KBM-7 (cell line): ENCODE measurements at places on chromosomes 3 and 15.

- DNase-seq = no peak
These were observed 29.1 kb downstream of the SSR3 start for GRCh38 chr3:156525808-156526207.

- peak; percentile 54 for DNase-seq
These were observed 16.8 kb downstream of the NOX5 start for GRCh38 chr15:69031013-69032001.

GRCh38 chr15:25693321-25694238, 169.5 kb downstream of the ATP10A start:
- peak; percentile 43 for DNase-seq

DNA sequence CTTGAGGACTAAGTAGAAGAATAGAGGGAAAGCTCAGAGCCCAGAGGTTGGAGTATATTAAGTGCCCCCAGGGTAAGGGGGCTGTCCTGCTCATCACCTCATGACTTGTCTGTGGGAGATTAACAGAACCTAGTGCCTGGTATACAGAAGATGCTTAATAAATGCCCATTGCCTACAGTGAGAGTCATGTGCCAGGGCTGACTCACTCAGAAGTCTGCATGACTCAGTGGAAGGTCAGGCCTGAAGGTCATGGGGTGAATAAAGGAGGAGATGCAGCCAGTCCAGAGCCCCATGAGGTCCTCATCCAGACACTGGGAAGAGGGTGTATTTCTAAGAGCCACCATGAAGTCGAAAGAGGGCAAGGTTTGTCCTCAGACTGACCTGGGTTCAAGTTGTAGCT, 62.5 kb upstream of the TLE3 start:
- no peak for DNase-seq

DNA sequence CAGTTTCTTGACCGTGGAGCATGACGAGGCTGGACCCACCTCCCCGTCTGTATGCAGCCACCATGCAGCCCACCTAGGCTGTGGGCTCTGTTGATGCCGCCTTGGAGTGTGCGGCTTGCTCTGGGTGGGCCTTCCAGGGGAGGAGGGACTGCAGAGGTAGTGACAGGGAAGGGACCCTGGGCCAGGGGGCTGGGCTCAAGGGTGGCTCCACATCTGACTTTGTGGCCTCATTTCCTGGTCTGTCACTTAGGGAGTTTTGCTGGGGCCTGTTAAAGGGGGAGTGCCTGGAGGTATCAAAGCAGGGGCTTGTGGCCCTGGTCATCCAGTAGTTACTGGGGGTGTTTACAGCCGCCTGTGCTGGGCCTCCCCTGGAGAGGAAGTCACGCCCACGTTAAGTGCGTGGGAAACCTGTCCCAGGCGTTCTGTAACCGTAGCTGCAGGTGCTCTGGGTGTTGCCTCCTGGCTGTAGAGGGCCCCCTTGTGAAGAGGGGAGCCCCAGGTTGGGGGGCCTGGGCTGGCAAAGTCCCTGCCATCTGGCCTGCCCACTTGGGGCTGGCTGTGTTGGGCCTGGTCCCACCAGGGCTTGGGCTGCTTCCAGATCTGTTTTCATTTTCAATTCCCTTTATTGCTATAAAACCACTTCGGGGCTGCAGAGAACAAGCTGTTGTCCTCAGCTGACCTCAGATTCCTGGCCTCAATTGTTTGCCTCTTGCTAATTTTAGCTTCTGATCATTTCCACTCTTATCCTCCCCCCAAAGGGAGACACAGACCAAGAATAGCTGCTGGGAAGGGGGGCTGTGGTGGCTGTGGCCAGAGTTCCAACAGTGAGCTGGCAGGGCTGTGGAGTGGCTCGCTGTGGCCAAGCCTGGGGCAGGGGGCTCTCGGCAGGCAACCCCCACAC, 26.5 kb downstream of the KLF13 start:
- peak; percentile 94 for DNase-seq

GRCh38 chr3:65955792-65956477, 82.8 kb downstream of the MAGI1 start:
- DNase-seq = no peak

DNA sequence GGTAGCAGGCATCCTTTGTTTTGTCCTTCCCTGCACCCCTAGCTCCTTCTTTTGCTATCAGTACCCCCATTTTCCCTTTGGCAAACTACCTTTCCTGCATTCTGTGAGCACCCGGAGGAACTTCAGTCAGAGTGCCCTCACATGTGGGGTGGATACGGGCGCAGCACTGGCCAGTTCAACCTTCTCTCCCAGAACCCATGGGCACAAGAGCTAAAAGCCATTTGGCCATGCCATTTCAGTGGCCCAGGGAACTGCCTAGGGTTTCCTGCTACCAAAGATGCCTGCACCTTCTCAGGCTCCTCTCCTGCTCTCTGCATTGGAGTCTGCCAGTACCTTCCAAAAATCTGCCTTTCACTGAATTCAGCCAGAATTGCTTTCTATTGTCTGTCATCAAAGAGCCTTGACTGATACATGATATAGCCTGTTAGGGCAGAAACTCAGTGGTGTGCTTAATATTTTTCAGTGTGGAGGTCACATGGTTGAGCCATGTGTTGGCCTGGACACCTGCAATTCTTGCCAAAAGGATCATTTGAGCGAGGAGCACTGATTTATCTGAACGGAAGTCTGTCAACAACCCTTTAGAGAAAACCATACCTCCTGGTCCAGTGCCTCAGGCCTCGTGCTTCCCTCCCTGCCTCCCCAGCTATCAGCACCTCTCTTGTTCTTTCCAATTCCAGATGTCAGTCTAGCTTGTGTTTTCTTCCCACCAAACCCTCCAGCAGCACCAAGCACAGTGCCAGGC, 27.0 kb upstream of the HHATL start:
- DNase-seq = no peak

GRCh38 chr15:80856809-80857377, 77.7 kb downstream of the CEMIP start:
- no peak for DNase-seq

DNA sequence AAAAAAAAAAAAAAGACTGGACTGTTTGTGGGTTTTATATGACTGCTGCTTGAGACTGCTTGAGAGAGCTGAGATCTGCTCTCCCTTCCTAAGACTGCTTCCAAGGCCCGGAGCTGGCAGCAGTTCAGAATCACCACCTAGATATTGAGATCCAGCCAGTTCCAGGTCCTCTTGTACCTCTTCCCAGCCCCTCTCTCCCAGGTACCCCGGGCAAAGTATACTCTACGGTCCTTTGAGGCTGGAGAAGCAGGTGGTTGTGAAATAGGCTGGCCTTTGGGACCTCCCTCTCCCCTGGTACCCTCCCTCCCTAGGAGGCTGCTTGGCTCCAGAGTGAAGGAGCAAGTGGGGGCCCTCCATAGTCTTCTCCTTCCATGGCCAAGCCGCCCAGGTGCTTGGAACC, 12.6 kb upstream of the BAHD1 start:
- DNase-seq = no peak

- peak; percentile 51 for DNase-seq
These were observed 103.5 kb downstream of the IMPG2 start for GRCh38 chr3:101216710-101217465.

GRCh38 chr15:73298522-73299245, 70.1 kb downstream of the HCN4 start:
- DNase-seq = no peak

GRCh38 chr3:15267502-15267901, 61.5 kb downstream of the CAPN7 start:
- DNase-seq = no peak

GRCh38 chr3:79767905-79768267, at the start of gene ROBO1:
TSS of gene ROBO1 (minus strand) at chr3:79767998.
- DNase-seq = no peak

- no peak for DNase-seq
These were observed 666.7 kb upstream of the NAALADL2 start for GRCh38 chr3:174192471-174192870.

- no peak for DNase-seq
These were observed 23.2 kb downstream of the USP13 start for GRCh38 chr3:179676081-179676480.

DNA sequence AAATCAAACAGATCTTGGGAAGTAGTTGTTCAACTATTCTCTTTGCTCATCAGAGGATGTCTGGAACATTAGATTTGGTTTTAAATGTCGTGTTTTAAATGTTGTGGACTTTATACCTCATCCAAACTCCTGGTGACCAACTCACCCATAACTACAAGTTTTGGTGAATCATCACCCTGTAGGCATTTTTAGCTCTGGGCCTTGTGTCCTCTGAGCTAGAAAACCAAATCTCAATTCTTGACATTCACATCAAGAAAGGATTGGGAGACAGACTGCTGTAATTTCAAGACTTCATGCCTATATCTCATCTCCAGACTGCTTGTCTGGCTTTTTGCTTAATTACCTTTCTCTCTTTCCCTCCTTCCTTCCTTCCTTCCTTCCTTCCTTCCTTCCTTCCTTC, 228.5 kb upstream of the ROBO2 start:
- no peak for DNase-seq

- no peak for DNase-seq
These were observed 625.4 kb downstream of the NTRK3 start for GRCh38 chr15:87631093-87631492.

- no peak for DNase-seq
These were observed 67.6 kb downstream of the SSUH2 start for GRCh38 chr3:8576841-8577571.

GRCh38 chr3:28758115-28758514, 409.5 kb upstream of the AZI2 start:
- no peak for DNase-seq

DNA sequence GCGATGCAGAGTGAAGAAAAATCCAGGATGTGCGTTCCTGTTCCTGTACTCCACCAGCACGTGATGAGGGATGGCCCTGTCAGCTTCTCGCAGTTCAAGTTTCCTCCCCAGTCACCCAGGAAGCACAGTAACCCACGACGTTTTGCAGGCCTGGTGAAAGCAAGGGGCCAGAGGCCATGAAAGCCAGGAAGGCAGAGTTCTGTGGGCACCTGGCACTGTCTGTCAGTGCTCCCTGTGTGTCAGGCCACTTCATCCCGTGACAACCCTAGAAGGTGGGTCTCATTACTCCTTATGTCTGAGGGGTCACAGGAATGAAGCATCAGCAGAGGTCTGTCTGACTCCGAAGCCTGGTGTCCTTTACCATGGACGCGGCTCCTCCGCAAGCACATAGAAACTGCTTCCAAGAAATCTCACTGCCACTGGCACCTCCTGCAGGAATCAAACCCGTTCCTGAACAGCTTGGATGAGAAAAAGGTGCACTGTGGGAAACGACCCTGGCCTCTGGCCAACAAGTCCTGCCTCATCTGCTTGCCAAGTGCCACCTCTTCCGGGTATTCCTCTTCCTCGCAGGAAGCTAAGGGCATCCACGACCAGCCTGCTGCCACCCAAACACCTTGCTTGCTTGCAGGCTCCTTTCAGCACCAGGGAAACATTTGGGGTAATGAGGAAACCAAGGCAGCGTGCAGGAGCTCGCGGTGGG, 14.6 kb downstream of the RAB43 start:
- no peak for DNase-seq

- no peak for DNase-seq
These were observed 263.6 kb upstream of the GADL1 start for GRCh38 chr3:31157893-31158620.

DNA sequence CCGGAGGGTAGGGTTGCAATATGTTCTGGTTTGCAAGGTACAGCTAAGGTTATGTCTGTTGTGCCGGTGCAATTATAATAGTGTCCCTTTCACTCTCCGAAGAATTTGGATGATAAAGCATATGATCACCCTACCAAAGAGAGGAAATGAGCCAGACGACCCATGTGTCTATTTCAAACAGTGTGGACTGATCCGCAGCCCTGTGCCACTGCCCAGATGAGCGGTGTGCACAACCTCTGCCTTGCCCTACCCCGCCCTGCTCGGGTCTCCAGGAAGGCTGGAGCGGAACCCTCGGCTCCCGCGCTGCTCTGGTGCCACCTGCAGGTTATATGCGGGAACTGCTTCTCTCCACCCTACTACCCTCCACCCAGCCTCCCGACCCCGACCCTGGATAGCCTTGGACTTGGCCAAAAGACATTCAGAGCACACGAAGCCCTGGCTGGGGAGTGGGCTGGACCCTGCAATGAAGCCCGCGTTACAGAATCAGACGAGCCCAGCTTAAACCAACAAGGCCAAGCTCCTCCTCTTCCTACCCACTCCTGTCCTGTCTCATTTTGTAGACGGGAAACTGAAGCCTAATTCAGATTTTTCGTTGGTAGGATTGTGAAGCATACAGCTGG, 68.4 kb upstream of the CHRNB4 start:
- peak; percentile 91 for DNase-seq

GRCh38 chr3:66106788-66107187, 68.1 kb upstream of the MAGI1 start:
- DNase-seq = no peak

DNA sequence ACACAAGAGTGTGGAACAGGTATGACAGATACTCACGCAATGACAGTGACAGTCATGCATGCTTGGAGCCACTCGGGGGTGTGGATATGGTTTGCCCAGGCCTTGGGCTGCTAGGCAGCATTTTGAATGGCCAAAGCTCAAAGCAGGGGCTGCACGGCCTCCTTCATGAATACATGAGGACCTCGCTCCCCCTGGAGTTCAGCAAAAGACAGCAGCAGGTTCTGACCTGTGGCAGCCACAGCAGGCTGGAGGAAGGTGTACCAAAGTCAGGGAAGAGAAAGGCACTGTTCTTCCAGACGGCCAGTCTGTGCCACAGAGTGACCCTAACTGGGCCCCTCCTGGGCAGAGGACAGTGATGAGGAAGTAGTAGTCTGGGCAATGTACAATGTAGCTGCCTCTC, 88.2 kb upstream of the C2CD4B start:
- DNase-seq = no peak

DNA sequence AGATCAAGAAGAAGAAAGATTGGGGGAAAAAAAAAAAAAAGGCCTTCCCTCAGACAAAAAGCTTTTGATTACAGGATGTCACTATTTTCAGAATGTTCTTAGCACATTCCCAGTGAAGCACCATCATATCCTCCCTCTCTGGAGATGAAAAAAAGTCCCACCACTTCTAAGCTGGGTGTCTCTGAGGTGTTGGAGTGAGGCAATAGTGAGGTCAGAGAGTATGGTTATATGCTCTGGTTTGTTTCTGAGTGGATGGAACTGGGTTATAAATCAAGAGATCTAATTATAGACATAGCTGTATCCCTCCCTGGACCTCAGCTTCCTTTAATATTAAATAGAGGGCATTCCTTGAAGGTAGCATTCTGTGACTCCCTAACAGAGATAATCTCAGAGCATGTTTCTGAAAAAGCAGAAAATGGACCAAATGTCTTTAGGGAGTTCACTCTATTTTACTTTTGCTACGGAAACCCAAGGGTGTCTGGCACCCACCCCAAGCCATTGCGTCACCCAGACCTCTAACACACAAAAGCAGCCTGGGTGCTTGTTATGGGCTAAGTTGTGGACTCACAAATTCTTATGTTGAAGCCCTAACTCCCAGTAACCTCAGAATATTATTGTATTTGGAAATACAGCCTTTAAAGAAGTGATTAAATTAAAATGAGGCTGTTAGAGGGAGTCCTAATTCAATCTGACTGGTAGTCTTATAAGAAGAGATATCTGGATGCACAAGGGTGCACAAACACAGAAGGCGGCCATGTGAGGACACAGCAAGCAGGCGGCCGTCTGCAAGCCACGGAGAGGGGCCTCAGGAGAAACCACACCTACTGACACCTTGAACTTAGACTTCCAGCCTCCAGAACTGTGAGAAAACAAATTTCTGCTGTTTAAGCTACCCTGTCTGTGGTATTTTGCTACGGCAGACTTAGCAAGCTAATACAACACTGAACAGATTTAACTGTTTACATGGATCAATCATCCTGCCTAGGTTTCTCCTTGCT, 81.5 kb downstream of the MB21D2 start:
- no peak for DNase-seq
